ENCODE measurements at places on chromosomes 3 and 15.

- DNase-seq = no peak
Measured at GRCh38 chr3:99466331-99466730, 172.1 kb upstream of the COL8A1 start.

DNA sequence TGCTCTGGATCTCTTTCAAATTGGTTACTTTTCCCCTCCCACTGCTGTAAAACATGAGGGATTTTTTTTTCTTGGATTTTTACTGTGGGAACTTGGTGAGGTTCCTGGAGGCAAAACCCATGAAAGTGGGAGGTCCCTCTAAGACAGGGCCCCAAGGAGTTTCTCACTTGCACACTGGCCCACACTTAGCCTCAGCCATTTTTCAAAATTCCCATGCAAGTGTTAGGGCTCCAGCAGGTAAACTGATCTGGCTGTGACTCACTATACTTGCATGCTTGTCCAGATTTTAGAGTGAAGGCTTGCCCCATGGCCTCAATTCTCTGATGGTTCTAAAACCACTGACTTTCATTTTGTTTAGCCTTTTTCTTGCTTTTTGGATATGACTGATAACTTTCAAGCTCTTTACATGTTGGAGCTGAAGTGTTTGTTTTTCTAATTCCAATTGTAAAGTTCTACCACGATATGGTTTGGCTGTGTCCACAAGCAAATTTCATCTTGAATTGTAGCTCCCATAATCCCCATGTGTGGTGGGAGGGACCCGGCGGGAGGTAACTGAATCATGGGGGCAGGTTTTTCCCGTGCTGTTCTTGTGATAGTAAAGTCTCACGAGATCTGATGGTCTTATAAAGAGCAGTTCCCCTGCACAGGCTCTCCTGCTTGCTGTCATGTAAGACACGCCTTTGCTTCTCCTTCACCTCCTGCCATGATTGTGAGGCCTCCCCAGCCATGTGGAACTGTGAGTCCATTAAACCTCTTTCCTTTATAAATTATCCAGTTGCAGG, 37.7 kb downstream of the MCCC1 start:
- DNase-seq = no peak

- no peak for DNase-seq
Measured at GRCh38 chr3:71564361-71564760, 19.2 kb downstream of the FOXP1 start.

DNA sequence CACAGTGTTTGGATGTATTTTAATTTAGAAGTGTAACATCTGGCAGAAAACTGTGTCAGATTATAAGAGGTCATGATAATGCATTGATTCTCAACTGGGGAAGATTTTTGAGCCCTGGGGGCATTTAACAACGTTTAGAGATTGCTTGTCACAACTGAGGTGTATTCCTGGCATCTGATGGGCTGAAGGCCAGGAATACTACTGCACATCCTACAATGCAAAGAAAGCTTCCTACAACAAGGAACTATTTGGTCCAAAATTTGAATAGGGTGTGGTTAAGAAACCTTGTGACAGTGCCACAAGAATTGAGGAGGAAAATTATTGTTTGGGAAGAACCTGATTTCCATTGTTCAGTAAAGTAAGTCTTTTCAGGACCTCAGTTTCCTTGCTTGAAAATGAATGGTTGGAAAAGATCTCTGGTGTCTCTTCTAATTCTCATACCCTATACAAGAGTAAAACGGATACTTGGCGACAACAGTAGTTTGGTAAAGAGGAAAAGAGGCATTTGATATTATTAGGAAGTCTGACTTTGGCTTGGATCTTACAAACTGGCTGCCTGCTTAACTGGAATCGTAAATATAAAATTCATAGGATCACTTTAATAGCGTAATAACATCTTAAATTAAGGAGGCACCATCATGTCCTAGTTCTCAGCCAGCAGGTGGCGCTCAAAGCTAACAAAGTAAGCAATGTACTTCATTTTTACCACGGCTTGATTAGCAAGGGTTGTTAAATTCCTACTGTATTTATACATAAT, 4.3 kb downstream of the DAZL start:
- peak; percentile 61 for DNase-seq

GRCh38 chr3:105759442-105760078, 109.3 kb downstream of the CBLB start:
- DNase-seq = no peak

- no peak for DNase-seq
Measured at GRCh38 chr3:190132371-190132770, 11.7 kb upstream of the P3H2 start.
